ENCODE measurements at places on chromosomes 5 and 9. TPM values are rescaled to one million over a fixed set of nuclear protein-coding genes. Genes with fewer than 3 reads are reported as not detected.

PCDHA1 gene
- not detected for total RNA-seq

- no peak overlapping the region for H3K27ac ChIP-seq
- H3K4me3 ChIP-seq = no peak overlapping the region
- H3K4me1 ChIP-seq = peaks cover 3% of the 10 kb centered on the region
- peak; percentile 6 for DNase-seq
- H3K27me3 ChIP-seq = no peaks in the 10 kb centered on the region
- no peaks in the 10 kb centered on the region for H3K36me3 ChIP-seq
Observed at GRCh38 chr5:95712347-95712958, 18.7 kb upstream of the RHOBTB3 start.

GRCh38 chr5:28488752-28489151, 1450.4 kb upstream of the CDH9 start:
- no peaks in the 10 kb centered on the region for H3K27me3 ChIP-seq
- H3K4me3 ChIP-seq = no peak overlapping the region
- no peak for DNase-seq
- no peaks in the 10 kb centered on the region for H3K4me1 ChIP-seq

DNA sequence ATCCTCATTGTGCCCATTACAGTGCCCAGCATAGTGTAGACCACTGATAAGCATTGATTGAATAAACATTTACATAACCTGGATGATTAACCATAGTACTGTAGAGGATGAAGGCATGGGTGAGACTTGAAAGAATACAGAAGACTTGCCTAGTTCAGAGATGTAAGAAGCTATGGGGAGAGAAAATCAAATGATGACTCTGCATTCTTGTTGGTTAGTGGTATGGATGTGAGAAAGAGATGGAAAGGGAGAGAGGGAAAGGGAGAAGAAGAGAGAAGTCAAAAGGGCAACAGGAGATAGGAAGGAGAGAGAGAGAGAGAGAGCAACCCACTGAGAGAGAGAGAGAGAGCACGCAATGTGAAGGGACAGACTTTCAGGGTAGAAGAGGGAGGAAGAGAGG, 26.8 kb downstream of the YIPF5 start:
- no peak for DNase-seq
- H3K27ac ChIP-seq = no peak overlapping the region
- H3K4me3 ChIP-seq = no peak overlapping the region
- H3K27me3 ChIP-seq = no peaks in the 10 kb centered on the region
- H3K36me3 ChIP-seq = no peaks in the 10 kb centered on the region

DNA sequence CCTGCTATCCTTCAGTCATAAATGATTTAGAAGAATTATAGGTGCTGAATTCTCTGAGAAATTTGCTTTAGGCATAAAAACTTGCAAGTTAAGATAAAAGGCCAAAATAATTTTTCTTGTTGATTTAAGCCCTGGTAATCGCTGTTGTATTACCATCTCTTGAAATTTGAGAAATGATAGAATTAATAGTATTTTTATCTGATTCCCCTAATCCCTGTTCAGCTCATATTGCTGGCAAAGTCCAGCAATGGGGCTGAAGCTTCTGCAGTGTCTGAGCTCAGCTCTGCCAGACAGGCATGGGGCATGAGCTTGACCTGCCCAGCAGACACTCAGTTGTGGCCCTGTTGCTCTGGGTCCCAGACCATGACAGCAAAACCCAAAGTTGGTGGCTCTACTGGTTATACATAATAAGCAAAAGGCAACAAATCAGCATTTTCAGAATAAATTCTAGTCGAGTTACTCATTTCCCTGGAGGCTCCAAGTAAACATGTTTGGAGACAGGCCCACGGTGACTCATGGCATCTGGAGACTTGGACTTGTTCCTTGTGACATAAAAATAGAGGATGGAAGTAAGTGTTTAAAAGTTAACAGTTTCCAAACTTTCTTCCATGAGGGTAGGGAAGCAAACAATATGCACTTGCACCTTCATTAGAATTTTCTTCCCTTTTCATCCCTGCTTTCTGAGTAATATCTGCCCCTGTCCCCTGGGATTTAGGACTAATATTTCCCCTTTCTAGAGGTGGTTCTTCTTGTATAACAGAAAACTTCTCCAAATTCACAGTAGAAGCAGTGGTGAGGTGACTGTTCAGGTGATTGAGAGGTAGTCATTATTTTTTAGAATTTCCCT, 60.2 kb upstream of the SLC2A8 start:
- no peaks in the 10 kb centered on the region for H3K27me3 ChIP-seq
- H3K4me1 ChIP-seq = peaks cover 14% of the 10 kb centered on the region
- peaks cover 4% of the 10 kb centered on the region for H3K36me3 ChIP-seq
- H3K4me3 ChIP-seq = no peak overlapping the region
- DNase-seq = peak; percentile 83

DNA sequence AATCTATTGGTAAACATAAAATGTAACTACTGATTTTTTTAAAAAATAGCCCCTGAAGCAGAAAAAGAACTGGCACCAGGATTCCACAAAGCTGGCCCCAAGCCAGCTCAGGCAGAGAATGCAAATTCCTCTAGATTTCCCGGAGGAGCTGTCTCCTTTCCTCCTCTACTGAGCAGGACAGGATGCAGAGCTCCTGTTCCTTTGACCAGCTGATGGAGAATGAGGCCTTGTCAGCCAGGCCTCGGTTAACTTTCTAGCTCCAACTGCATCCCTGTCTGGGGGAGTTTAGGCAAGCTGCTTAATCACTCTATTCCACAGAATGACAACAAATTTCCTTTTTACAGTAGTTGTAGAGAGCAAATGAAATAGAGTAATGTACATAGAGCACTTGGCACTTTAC, 155.5 kb downstream of the GNAQ start:
- peak; percentile 28 for DNase-seq
- H3K27ac ChIP-seq = no peak overlapping the region
- no peaks in the 10 kb centered on the region for H3K36me3 ChIP-seq
- H3K4me1 ChIP-seq = peaks cover 3% of the 10 kb centered on the region
